Smooth muscle cell of the umbilical artery (primary cell): ENCODE measurements at places on chromosomes 16 and 17. TPM values are rescaled to one million over a fixed set of nuclear protein-coding genes. Genes with fewer than 3 reads are reported as not detected.

Gene ITGA2B
- total RNA-seq, result under 0.01 and 0.14 TPM in 2 replicates

Gene PPP4C
- 194 and 200 TPM in 2 replicates for total RNA-seq

Gene SMIM5
- total RNA-seq, result not detected in 2 replicates

Gene KRTAP29-1
- not detected in 2 replicates for total RNA-seq

Gene ABCA9
- total RNA-seq, result 1.8 TPM in 2 replicates

Gene ITFG1
- total RNA-seq, result 140 and 185 TPM in 2 replicates

Gene KRTAP2-2
- total RNA-seq, result not detected in 2 replicates

Gene NUPR1
- 4.5 and 5.4 TPM in 2 replicates for total RNA-seq

Gene AOC2
- total RNA-seq, result 0.59 and 0.69 TPM in 2 replicates

Gene ALOX12
- total RNA-seq, result not detected in 2 replicates

Gene RNU2-1
- total RNA-seq, result not detected in 2 replicates

Gene JPH3
- total RNA-seq, result not detected in 2 replicates

Gene EMP2
- total RNA-seq, result 2.7 and 6.3 TPM in 2 replicates

Gene CCL18
- not detected in 2 replicates for total RNA-seq

Gene NCOR1
- 58.8 and 110 TPM in 2 replicates for total RNA-seq

Gene SRP68
- total RNA-seq, result 41.3 and 66.1 TPM in 2 replicates
